ENCODE measurements at places on chromosomes 7 and 10. TPM values are rescaled to one million over a fixed set of nuclear protein-coding genes. Genes with fewer than 3 reads are reported as not detected.

Gene UCMA
- not detected for total RNA-seq

Gene GIGYF1
- 20.7 TPM for total RNA-seq

Gene DPP6
- total RNA-seq, result not detected

Gene NODAL
- not detected for total RNA-seq

Gene RPEL1
- under 0.01 TPM for total RNA-seq

Gene TMEM176B
- not detected for total RNA-seq

Gene TFR2
- 0.08 TPM for total RNA-seq

Gene GOLGA7B
- total RNA-seq, result not detected

Gene PIK3AP1
- not detected for total RNA-seq

Gene GPR26
- not detected for total RNA-seq

Gene SPDYE16
- total RNA-seq, result 0.09 TPM

Gene AS3MT
- 7.0 TPM for total RNA-seq

Gene GPR37
- 7.0 TPM for total RNA-seq

Gene TAS2R4
- total RNA-seq, result 4.5 TPM

All from fibroblast of the aortic adventitia (primary cell).